Activated naive CD4-positive, alpha-beta T cell (primary cell): ENCODE measurements at places on chromosomes 7 and 10.

GRCh38 chr7:34596887-34597286, 61.1 kb upstream of the NPSR1 start:
- DNase-seq, result no peak

DNA sequence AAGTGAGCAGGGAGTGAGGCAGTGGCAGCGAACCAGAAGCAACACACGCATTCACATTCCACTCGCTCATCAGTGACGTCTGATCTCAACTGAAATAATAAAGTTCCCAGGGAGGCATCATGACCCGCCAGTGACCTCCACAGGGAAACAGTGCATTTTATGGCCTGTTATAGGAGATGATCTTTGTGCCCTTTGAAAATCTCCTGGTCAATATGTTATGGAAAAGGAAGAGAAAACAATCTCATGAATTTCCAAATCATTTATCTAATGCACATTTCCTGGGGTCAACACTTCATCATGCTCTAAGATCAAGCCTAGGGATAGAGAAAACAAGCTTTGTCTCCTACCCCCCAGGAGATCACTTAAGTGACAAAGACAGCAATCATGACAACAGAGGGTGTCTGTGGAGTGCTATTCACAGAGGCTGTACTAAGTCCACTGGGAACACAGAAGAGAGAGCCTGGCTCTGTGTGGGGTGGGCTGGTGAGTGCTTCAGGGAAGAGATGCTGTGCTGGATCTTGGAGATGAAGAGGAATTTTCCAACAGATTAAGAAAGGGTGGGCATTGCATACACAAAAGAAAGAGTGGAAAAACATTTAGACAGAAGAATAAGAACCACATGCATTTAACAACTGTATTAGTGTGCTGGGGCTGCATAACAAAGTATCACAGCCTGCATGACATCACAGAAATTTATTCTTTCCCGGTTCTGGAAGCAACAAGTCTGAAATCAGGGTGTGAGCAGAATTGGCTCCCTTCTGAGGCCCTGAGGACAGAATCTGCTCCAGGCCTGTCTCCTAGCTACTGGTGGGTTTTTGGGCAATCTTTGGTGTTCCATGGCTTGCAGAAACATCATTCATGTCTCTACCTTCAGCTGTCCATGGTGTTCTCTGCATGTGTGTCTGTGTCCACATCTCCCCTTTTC, 613.9 kb upstream of the IGFBP3 start:
- no peak for DNase-seq

- no peak for DNase-seq
Measured at GRCh38 chr7:150963707-150964559, 14.2 kb downstream of the KCNH2 start.

GRCh38 chr10:70510904-70511303, 32.3 kb downstream of the PALD1 start:
- no peak for DNase-seq

DNA sequence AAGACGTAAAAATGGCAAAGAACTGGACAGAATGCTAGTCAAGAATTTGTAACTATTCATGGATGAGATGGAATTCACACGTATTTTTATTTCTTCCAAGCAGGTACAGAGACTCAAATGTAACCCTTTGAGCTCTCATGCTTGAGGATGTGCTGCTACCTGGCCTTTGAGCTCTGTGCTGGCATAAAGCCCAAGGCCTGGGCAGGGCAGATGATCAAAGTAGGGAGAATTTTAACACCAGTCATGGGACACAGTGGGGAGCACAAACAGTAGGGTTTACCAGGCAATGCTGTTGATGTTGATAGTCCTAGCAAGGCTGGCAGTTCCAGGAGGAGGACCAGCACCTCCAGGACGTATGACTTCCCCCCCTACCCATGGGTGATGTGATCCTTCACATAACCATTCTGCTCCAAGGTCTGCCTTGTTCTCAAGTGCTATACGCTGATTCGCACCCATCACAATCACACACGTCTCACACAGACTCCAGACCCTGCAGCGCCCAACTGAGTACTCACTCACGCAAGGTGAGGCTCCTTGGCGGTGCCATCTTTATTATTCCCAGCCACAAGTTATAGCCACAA, 48.6 kb upstream of the DLG5 start:
- no peak for DNase-seq

DNA sequence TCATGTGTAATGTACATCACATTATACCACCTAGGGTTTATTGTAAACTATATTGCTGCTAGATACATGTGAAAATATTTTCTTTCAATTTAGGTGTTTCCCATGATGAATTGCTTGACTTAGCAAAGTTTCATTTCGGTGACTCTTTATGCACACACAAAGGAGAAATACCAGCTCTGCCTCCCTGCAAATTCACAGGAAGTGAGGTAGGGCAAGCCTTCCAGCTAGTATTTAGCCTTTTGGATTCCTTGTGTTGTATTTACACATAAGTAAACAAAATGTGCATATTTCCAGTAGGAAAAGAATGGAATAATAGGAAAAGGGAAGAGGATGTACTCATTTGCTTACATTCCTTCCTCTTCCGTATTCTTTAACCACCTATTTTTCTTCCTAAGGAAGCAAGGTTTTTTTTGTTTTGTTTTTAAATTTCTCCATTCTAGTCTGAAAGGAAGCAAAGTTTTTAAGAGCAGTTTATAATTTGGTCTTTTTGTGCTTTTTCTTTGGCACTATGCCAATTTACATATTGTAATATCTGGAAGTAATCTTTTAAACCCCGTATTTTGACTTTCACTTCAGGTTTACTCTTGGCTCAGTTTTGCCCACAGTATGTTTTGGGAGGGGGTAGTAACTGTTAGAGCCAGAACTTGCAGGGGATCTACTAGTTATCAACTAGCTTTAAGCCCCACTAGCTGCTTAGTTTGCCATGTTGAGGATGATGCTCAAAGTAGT, 10.4 kb downstream of the PMPCB start:
- DNase-seq, result no peak

GRCh38 chr7:76091506-76091905, 43.6 kb downstream of the MDH2 start:
- DNase-seq, result no peak

- no peak for DNase-seq
Measured at GRCh38 chr7:129607471-129608120, 3.9 kb upstream of the NRF1 start.

DNA sequence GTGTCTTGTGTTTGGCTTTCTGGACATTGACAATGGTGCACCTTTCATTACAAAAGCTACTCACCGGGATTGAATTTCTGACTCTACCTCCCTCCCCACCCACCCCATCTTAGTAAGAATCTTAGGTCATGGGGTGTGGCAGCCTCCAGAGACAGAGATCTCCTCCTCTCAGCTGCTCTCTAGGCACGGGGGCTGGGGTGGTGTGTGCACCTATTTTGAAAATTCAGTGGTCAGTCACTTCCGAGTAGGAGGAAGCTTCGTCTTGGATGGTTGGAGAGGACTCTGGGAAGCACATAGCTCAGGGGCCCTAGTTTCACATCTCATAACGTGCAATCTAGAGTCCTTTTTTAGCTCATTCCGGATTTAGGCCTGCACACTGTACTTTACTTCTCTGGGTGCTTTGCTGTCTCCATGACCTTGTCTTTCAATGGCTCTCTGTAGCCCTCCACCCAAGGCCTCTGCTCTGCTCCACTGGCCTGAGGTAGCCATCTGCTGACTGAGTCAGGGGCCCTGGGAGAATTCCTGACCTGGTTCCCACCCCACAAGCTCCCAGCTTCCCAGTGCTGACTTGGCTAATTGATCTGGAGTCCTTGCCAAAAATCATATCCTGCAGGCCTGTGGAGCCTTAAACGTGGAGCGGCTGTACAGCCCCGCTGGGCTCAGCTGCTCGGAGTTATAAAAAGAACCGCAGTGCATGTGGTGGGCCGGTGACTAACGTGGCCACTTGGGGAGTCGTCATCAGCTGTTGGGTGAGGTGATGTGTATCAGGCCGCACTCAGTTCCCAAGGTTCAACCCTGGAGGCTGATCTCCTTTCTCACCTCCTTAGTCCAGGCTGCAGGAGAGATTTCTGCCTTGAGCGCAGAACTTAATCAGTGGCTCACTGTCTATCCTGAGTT, 19.3 kb upstream of the ADAMTS14 start:
- no peak for DNase-seq

DNA sequence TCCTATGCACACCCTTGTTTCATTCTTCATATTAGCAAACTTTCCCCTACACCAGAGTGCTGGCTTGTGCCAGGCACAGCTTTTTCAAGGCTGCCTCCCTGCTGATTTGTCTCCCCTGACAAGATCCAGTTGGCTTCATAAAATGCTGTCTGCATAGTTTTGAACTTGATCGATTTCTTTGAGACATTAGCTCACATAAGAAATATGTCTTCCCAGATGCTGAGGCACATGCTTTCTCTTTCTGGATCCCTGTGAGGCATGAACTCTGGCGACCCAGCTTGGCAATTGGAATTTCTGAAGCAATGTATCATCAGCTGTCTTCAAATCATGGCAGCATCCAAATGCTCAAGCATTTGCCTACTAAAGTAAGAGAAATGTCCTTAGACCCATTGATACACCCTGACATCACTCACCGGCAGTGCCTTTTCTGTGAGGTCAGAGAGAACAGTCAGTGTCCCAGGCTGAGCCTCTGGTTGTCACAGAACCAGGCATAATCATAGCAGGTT, 616.4 kb upstream of the GHITM start:
- no peak for DNase-seq

GRCh38 chr10:83682414-83682813, 456.9 kb upstream of the GHITM start:
- DNase-seq, result no peak

DNA sequence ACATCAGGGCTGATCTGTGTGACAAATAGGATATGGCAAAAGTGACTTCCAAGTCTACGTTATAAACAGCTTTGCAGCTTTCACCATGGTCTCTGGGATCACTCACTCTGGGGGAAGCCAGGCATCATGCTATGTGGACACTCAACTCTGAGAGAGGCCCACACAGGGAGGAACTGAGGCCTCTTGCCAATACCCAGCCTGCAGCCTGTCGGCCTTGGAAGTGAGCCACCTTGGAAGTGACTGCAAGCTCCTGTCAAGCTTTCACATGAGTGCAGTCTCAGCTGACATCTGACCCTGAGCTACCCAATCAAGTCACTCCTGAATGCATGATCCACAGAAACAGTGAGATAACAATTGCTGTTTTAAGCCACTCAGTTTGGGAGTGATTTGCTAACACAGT, 56.5 kb downstream of the MMRN2 start:
- DNase-seq, result no peak

DNA sequence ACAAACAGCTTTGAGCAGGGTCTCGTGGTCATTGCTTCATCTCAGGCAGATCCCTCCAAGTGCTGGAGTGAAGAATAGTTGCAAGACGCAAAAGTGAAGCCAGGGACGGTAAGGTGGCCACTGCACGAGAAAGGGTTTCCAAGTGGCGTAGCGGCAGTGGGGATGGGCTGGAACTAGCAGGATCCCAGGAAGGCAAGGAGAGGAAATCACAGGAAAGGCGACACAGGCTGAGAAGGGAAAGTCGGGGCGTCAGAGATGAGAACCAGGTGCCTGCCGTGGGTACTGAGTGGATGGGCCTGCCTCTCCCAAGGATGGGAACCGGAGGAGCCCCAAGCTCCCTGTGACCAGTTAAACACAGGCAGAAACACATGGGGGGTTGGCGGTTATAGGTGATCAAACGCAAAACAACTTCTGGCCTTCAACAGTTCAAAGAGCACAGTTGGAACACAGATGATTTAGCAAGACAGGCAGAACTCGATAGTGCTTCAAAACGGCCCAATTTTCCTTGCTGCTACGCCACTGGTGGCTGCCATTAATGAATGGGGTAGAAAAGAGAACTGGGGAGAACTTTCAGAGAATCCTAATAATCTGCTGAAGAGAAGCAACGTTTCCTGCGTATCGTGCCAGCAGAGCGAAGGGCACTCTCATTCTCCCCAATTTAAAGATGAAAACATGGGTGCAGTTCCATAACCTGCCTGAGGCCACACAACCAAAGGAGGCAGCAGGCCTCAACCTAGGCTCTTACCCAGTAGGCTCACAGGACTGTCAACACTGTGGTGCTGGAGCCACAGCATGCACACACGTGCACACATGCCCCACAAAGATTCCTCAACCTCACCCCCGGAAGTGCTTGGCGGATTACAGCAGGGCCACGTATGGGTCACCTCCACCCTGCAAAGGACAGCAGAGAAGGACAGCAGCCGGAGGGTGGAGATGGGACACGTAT, 61.9 kb downstream of the MAD1L1 start:
- no peak for DNase-seq

DNA sequence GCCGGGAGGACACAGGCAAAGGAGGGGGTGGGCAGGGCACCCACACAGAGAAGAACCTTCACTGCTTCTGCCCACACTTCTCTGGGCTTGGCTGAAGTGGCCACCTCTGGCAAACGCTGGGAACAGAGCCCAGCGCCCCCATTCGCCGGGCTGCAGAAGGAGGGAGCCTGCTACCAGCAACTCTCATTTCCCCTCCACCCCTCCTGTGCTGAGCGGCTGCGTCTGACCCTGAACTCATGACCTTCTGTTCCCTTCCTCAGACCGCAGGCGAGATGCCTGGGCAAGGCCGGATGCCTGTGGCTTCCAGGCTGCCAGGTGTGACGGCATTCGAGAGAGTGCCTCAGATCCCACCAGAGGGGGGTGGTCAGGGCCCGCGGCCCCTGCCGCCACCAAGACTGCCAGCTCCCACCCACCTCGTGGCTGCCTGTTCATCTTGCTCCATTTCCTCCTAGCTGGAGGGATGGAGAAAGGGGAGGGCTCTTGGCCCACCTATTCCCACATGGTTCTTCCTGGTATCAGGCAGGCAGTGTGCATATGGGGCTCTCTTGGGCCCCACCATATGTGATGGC, 19.8 kb downstream of the DNAJB12 start:
- no peak for DNase-seq

DNA sequence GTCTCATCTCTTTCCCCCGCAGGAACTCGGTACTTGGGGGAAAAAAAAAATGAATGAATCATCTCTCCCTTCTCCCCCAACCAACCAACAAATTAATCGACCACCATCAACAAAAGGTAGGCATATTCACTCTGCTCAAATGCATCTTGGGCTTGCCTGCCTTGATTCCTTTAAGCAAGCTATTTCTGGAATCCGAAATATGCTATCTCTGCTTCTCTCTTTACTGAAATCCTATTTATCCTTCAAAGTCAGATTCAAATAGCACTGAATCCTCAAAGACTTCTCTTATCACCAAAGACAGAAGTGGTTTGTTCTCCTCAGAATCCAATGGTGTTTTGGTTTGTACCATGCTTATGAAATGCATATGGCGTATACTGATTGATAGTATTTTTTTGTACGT, 49.6 kb upstream of the TPK1 start:
- DNase-seq, result no peak

DNA sequence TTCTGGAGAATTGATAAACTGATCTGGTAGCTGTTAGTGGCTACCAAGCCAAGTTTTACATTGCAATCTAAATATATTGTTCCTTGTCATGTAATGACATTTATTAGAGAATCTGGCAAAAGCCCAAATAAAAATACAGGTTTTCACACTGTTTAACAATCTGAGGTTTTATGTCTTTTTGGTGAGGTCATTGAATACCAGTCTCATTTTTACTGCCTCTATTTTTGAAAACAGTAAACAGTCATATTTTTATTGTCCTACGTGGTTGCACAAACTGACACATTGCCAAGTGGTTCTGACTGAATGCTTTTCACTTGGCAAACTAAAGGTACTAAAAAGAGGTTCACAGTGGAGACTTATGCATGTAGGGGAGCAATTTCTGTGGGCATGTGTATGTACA, 157.5 kb downstream of the PRKG1 start:
- no peak for DNase-seq
